ENCODE measurements at places on chromosomes 7 and 10. TPM values are rescaled to one million over a fixed set of nuclear protein-coding genes. Genes with fewer than 3 reads are reported as not detected.

LRRC18 gene
- total RNA-seq = not detected

SRPK2 gene
- total RNA-seq = 67.1 TPM

PRKG1 gene
- 4.6 TPM for total RNA-seq

DNAJC1 gene
- total RNA-seq = 33.2 TPM

LOXL4 gene
- total RNA-seq = not detected

SOSTDC1 gene
- 8.1 TPM for total RNA-seq

TMEM178B gene
- total RNA-seq = 0.48 TPM

CRTAC1 gene
- 2.6 TPM for total RNA-seq

FUOM gene
- 30.2 TPM for total RNA-seq

NUTM2E gene
- 0.03 TPM for total RNA-seq

OR2A42 gene
- total RNA-seq = not detected

TRPV5 gene
- total RNA-seq = not detected

TMEM139 gene
- not detected for total RNA-seq

- DNase-seq = no peak
These were observed 72.1 kb upstream of the FHIP2A start for GRCh38 chr10:114749510-114749909.

DNA sequence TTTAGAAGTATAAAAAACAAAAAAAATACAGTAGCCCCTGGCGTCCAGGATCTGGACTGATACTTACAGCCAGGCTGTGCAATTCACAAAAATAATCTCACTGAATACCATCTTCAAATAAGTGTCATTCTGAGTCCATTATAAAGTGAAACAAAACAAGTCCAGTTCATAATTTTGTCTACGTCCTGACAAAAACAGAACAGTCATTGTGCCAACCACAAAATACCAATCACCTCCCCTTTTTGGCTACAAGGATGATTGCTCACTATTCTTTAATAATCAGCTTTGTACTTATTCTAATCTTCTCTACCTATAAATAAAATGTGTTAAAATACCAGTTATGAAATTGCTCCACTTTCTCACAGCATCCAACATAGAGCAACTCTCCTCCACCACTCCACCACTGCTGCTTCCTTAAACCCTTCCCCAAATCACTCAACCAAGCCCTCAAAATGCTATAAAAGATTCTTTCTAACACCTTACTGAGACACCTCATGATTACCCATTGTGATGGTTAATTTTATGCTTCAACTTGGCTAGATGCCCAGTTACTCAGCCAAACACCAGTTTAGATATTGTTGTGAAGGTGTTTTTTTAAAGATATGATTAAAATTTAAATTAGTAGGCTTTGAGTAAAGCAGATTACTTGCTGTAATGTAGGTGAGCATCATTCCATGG is 479.8 kb upstream of the SEMA3A start:
- DNase-seq = peak; percentile 26

DNA sequence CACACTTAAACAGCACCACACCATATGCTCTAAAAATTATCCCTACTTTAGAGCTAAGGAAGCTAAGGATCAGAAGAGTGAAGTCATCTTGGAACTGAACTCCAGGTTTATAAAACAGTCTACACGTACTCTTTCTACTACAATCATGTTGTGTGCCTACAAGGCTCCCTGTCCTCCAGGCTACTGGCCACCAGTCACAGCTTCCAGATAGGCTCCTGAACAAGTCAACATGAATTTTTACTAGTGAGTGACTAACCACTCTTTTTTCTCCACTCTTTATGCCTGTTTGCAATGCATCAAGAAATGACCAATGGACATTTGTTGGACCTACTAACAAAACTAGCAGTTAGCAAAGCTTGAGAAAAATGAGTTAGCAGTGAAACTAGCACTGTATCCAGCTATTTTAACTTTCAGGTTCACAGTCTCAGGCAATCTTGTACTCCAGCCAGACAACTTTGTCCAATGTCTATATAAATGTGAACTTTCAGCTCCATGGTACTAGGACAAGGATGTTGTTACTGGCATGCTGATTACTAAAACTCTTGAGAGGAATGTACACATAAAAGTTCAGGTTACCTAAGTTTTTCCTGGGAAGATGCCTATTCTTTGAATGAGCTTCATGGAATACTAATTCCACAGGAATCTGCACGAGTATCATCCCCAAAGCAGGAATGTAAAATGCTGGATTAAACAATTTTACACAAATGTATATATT is 180.0 kb downstream of the BTAF1 start:
- no peak for DNase-seq

DNA sequence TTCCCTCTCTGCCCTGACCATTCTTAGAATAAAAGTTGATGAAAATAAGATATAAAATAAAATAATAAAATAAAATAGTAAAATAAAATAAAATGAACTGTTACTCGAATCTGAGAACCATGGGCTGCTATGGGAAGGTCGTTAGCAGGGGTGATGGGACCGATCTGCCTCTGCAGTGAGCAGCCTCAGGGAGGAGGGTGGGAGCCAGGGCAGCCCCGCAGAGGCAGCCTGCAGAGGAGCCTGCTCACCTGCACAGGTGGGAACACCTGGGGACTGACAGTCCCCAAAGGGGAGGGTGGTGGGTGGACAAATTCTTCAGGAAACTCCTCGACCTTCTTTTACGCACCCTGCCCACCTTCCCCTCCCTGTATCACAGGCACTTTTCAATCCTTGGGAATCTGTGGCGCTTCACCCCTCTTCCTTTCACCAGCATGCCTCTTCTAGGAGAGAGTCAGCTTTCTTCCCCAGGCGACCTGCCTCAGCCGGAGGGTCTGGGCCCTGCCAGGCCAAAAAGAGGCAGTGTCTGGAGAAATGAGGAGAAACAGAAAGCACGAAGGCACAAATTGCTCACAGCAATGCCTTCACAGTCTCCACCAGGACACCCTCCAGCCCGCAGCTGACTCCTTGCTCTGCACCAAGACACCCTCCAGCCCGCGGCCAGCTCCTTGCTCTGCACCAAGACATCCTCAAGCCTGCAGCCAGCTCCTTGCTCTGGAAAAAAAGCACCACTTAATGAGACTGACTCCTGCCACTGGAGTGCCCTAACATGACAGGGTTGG is 368.4 kb upstream of the SHH start:
- no peak for DNase-seq

- DNase-seq = no peak
These were observed 4.9 kb downstream of the HIPK2 start for GRCh38 chr7:139772873-139773272.

GRCh38 chr10:35324196-35324595 is 12.1 kb upstream of the CCNY start:
- no peak for DNase-seq

DNA sequence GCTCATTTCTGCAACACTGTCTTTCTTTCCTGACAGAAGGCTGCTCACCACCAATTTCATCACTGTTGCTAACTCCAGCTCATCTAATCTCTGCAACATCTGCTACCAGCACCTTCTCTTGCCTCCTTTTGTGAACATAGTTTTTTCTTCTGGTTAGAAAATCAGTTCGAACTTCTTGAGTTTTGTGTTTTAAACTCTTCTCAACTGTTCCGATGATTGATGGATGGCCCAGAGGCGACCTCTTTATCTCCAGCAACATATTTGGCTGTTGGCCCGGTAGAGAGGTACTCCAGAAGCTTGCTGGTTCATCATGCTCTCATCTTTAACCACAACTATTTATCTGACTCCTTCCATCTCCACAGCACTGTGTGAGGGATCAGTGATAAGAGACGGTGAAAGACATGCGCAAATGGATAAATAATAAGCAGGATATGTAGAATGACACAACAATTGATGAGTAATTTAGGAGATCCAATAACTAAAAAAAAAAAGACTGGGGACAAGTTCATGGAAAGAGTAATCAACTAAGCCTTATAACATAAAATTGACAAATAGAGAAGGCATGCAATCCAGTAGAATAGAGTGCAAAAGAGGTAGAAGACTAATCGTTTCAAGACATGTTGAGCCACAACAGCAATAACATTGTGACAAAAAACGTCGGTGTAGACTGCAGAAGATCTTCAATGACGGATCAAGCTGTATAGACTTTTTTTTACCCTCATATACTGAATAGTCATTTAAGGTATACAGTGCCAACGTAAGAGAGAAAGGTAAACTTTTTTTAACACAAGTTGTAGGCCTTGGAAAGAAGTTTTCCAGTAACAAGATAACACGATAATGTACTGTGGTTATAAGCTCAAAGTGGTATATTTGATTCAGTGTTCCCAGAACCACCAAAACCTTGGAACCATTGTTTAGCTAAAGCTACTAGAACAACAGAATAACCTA is 152.2 kb downstream of the CRPPA start:
- no peak for DNase-seq

All from SK-MEL-5 (cell line).